ENCODE measurements at places on chromosomes 1 and 21.

GRCh38 chr1:5873556-5873955 is 118.7 kb downstream of the NPHP4 start:
- no peak for DNase-seq

GRCh38 chr1:24575905-24576587 is 20.2 kb downstream of the NCMAP start:
- no peak for DNase-seq

DNA sequence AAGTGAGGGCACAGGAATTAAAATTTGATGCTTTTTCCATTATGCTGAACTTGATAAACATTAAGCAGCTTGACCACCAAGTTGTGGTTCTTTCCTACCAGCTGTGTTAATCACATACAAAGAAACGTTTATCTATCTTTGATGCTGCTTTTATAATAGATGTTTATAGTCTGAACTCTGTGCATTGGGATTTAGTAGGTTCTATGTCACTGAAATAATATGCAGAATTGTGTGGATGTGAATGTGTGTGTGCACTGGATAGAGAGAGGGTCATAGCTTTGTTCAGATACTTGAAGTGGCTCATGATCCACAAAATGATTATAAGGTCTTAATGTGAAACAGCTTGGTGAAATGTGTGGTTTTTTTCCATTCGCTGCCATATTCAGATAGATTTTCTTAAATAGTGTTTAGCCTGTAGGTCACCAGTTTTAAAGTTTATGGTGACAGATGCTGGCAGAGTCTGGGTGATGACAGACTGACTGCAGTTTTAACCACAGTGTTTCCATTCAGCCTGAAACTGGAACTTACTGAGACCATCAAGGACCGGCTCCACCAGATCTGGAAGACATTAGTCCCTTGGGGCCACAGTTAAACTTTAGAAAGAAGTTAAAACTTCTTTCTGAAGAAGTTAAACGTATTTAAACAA is 10.2 kb downstream of the DDI2 start:
- no peak for DNase-seq

- DNase-seq: no peak
These were observed 494.2 kb downstream of the KIF26B start for GRCh38 chr1:245648749-245649522.

GRCh38 chr1:31239653-31240241 is at the start of gene NKAIN1:
Gene NKAIN1, minus strand, starts transcription at chr1:31239887. Its CDS starts 340 bp downstream, at chr1:31239547.
- no peak for DNase-seq

GRCh38 chr1:202589190-202589930 is 120.9 kb downstream of the SYT2 start:
- DNase-seq: no peak

DNA sequence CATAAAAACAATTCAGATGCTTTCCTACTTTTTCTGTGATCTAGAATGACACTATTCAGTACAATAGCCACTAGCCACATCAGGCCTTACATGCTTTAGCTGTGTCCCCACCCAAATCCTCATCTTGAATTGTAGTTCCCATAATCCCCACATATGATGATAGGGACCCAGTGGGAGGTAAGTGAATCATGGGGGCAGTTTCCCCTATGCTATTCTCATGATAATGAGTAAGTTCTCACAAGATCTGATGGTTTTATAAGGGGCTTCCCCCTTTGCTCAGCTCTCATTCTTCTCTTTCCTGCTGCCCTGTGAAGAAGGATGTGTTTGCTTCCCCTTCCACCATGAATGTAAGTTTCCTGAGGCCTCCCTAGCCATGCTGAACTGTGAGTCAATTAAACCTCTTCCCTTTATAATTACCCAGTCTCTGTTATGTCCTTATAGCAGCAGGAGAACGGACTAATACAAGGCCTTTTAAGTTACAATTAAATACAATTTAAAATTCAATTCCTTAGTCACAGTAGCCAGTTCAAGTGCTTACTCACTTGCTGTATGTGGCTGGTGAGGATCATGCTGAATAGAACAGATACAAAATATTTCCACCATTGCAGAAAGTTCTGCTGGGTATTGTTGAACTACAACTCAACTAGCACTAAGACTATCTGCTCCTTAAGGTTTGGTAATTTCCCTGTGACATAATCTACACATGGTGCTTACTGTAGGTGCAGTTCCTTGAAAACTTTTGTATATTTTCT is 106.7 kb downstream of the SCMH1 start:
- DNase-seq: no peak

GRCh38 chr1:78095593-78095992 is 49.8 kb downstream of the GIPC2 start:
- no peak for DNase-seq

All from stimulated activated CD8-positive, alpha-beta memory T cell treated with anti-CD3 and anti-CD28 coated beads, Interleukin-15, amount 100 ng/mL, for 48 hours (primary cell).